Spleen (tissue), 13 donors: ENCODE measurements at places on chromosomes 12 and 14.

- DNase-seq, result peak; percentile 87
Observed at GRCh38 chr12:120710805-120711296, 593 bp downstream of the UNC119B start.

DNA sequence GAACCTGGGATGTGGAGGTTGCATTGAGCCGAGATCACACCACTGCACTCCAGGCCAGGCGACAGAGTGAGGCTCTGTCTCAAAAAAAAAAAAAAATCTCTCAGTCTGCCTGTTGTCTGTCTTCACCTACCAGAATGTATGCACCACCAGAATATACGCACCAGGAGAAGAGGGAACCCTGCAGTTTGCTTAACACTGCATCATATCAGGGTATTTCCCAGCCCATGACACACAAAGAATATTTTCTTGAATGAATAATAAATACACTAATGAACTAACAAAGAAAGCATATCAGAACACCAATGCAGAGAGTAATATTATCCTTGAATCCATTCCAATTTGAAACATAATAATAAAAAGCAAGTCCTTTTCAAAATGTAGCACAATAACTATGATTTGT is 44.2 kb upstream of the FOXN3 start:
- DNase-seq, result no peak

- no peak for DNase-seq
Observed at GRCh38 chr14:58994130-58994529, 194.3 kb upstream of the DAAM1 start.

- no peak for DNase-seq
Observed at GRCh38 chr14:28012629-28013415, 753.8 kb upstream of the FOXG1 start.

GRCh38 chr12:82223426-82223825 is 134.8 kb downstream of the CCDC59 start:
- DNase-seq, result no peak

DNA sequence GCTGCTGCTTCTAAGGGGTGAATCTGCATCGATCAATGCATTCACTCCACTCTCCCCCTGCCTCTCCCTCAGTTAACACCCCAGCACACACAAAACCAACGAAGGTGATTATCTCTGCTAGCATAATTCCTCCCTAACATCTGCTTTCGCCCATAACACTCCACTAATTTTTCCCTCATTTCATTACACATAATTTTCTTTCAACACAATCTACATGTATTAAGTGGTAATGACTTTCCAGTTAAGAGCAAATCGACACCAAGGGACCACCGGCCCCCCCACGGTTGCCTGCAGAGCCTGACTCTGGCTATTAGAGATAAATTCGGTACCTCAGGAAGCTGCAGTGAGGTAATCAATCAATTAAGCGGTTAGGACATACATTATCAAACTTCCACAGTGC is 1115.6 kb downstream of the BCL11B start:
- DNase-seq, result no peak

DNA sequence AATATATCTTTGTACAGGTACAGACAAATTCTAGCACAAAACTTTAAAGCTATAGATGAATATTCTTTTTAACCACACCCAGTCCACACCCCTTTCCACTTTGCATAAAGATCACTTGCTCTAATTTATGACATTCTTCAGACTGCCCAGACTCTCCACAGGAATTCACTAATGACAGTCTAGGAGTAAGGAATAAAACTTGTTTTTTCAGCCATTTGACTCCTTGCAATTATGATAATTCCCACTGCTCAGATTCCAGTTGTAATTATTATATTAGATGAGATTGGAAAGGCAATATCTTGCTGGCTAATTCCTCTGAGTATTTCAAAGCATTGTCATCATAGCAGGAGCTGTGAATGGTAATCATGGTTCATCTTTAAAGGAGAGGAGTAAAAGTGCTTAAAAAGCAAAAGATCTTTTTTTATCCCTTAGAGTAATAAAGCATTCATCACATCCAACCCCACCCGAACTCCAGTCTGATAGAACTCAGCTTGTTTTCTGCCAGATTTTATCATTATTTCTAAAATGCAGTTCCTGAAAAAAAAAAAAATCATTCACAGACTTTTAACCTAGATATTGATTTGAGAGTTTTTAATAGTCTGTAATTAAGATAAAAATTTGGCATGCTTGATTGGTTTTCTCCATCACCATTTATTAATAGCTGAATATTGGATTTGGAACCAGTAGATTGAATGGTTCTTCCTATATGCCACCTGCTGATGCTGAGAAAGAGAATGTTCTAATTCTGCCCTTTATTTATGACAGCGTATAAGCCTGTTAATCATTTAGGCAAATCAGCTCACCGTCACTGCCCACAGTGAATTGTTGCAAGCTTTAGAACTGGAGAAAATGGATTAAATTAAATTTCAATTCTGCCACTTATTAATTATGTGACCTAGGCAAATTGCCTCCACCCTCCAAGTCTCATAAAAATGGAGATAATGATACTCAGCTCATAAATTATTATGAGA is 93.9 kb upstream of the RASSF8 start:
- no peak for DNase-seq

DNA sequence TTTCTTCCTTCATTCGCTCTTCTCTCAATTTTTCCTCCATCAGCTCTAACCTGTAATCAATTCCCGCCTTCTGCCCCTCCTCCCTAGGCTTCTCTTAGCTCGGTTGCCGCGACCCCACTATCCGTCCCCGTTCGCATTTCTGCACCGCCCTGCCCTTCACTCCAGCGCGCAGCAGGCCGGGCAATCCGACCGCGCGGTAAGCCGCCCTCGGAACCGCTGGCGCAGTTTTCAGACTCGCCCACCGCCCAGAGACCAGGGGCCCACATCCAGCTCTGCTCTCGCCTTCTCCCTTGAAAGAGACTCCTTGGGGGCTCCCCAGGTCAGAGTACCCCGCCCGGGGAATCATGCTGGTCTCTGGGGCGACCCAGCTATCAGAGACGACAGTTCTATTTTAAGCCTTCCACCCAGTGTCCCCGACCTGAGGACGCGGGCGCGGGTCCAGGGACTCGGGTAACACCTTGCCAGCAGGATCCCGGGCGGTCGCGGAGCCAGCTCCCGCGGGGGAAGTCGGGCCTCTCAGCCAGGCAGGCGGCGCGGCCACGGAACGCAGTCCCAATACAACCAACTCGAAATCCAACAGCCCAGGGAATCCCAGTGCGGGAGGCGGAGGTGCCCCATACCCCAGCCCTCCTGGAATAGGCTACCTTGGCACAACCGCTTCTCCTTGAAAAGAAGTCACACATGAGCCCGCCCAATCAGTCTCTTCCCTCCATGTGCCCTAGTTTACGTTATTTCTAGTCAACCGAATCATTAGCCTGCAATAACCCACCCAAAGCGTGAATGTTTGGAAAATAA is 5.7 kb upstream of the SLC38A4 start:
- no peak for DNase-seq

DNA sequence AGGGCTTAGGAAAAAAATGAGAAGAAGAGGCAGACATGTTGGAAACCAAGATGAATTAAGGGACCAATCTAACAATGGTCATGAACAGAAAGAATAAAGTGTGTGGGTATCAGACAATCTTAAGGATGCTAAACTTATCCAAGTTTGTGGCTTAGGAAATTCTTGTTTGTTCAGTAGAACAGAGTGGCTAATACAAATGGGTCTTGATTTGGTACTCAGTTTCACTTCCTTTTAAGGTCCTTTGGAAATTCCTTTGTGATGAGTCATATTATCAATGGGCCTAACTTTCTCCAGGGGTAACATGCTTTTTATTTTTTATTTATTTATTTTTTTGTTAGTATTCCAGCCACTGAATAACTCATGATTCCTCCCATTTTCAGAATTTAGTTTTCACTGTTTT is 1154.7 kb upstream of the FLRT2 start:
- DNase-seq, result no peak

DNA sequence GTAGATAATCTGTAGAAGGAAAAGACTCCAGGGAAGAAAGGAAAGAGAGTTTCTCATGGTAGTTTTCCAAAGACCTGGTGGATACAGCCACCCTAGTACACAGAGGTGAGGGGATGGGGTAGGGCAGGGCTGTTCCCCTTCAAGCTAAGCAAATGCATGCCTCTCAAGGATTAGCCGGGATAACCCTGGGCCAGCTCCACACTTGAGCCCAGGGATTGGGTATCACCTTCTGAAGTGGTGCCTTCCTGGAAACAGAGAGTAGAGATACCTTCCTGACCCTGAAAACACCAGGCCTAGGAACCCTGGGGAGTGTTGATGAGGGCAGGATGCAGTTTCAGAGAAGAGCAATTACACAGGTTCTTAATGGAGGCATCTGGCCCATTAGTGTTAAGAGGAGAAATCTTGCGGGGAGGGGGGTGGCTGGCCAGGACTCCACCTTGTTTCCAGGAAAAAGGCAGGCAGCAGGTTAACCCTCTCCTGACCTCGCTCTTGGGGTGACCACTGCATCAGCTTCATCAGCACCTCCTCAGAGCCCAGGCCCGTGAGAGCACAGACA is 106.9 kb upstream of the TMEM233 start:
- DNase-seq, result no peak

- no peak for DNase-seq
Observed at GRCh38 chr14:51236314-51236713, 3.7 kb upstream of the TMX1 start.

- no peak for DNase-seq
Observed at GRCh38 chr12:15163030-15163976, 57.9 kb downstream of the RERG start.

GRCh38 chr12:87931812-87932211 is 97.4 kb downstream of the C12orf50 start:
- DNase-seq, result no peak

- DNase-seq, result peak; percentile 93
Observed at GRCh38 chr14:92651106-92651757, 97.2 kb downstream of the LGMN start.

GRCh38 chr12:57098546-57098945 is 9.6 kb downstream of the NAB2 start:
- no peak for DNase-seq

DNA sequence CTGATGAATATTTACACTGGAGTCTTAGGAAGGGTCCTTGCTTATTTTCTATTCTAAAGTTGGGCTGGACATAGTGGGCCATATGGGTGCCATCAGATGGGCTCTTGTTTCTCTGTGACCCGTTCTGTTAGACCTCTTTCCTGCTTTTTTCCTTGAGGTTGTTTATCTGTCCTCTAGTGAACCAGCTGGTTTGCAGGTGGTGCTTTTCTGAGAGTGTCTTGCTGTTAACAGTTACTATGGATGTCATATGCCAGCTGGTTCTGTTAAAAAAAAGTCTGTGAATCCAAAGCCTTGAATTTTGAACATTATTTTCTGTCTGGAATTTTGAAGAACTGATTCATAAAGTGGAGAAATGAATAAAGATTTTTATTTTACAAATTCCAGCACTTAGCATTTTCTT is 29.2 kb downstream of the ZC3H14 start:
- DNase-seq, result no peak

DNA sequence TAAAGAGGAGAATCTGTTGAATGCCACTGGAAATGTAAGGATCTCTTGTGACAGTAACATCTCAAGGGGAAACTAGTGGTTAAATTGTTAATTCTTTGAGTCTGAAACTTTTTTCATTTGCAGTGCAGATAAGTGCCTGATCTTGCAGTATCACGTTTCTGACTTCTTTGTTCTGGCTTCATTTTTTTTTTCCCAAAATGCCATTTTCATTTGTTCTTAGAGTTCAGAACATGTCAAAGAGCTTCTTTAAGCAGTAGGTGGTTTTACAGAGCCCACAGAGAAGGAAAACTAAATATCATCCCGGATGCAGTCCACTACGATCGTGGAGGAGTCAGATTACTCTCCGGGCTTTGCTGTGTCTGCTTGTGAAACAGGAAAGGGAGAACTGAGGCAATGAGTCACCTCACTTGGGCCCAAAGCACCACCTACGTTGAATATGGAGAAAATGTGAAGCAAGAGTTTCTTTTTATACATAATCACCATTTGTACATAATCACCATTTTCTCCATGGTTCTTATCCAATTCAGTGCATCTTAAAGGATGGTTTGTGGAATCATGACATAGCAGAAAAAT is 43.9 kb downstream of the HMGA2 start:
- no peak for DNase-seq

- no peak for DNase-seq
Observed at GRCh38 chr14:31827325-31827724, 249.8 kb upstream of the ARHGAP5 start.

DNA sequence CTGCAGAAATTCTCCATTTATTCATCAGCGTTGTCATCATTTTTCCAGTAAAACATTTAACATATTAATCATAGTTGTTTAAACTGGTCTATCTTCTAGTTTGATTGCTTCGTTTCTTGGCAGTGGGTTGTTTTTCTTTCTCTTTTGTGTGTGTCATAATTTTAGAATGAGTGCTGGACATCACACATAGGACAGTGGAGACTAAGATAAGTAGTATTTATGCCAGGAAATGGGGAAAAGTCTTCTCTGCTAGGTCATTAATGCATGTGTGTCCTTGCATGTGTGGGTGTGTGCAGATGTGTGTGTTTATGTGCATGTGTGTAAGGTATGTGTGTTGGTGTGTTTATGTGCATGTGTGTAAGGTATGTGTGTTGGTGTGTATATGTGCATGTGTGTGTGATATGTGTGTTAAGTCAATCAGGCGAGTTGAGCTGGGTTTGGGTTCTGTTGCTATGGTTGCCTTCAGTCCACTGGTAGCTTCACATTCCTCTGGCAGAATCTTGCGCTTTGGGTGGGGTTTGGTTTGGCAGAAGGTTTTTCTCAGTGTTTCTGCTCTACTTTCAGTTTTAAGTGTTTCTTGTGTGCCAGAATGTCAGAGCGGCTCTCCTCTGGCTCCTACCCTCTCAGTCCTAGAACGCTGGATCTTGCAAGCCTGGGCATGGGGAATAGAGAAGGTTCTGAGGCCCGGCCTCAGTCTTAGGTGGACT is 7.8 kb upstream of the ADGRD1 start:
- no peak for DNase-seq

- no peak for DNase-seq
Observed at GRCh38 chr12:123264642-123265041, 7.0 kb downstream of the CDK2AP1 start.

- DNase-seq, result no peak
Observed at GRCh38 chr12:11724888-11725311, 75.4 kb downstream of the ETV6 start.

GRCh38 chr12:13288501-13288900 is 92.0 kb downstream of the EMP1 start:
- DNase-seq, result no peak

- no peak for DNase-seq
Observed at GRCh38 chr12:18706798-18707197, 31.0 kb downstream of the PLCZ1 start.

- no peak for DNase-seq
Observed at GRCh38 chr12:7346551-7347225, 42.8 kb downstream of the ACSM4 start.

GRCh38 chr14:32012062-32012461 is 65.0 kb upstream of the ARHGAP5 start:
- no peak for DNase-seq

- no peak for DNase-seq
Observed at GRCh38 chr12:100554608-100555077, 18.8 kb upstream of the GAS2L3 start.
